ENCODE measurements at places on chromosomes 16 and 17.

DNA sequence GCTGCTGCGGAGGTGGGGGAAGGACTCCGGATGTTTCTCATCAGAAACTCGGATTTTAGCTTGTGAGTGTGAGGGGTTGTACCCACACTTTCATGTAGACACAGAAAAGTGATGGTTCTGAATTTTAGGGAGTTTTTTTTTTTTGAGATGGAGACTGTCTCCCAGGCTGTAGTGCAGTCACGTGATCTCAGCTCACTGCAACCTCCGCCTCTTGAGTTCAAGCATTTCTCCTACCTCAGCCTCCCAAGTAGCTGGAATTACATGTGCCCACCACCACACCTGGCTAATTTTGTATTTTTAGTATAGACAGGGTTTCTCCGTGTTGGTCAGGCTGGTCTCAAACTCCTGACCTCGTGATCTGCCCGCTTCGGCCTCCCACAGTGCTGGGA is 22.4 kb upstream of the GNG13 start:
- DNase-seq: no peak

GRCh38 chr17:5819921-5820685 is 235.8 kb upstream of the NLRP1 start:
- DNase-seq: no peak

DNA sequence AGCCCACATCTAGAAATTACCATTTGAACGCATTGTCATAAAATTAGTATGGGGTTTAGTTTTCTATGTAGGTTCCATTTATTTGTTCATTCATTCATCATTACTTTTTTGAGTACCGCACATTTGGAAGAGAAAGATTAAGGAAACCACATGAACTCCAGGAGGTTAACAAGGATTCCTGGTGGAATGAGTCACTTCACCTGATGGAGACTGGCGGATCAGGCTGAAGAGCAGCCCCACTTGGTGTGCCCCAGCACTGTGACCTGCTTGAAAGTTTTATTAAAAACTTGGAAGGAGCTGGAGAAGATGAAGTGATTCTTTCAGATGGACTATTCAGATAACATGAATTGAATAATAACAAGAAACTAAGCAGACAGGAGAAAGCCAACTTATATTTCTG is 293.6 kb upstream of the CDH11 start:
- DNase-seq: no peak

DNA sequence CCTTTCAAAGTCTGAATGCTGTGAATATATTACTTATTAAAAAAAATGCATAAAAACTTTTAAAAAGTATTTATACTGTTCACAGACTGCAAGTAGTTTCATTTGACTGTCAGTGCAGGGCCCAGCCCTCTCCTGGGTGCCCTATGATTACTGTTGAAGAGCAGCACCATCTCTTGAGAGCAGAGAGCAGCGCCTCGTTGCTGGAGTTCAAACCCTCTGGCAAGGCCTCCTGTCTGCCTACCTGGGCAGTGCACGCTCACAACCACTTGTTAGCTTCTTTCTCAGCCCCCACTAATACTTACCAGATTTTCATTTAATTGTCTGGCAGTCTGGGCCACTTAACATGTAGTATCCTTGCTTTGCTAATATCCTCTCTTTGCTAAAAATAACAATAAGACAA is 233.4 kb downstream of the PHKB start:
- no peak for DNase-seq

DNA sequence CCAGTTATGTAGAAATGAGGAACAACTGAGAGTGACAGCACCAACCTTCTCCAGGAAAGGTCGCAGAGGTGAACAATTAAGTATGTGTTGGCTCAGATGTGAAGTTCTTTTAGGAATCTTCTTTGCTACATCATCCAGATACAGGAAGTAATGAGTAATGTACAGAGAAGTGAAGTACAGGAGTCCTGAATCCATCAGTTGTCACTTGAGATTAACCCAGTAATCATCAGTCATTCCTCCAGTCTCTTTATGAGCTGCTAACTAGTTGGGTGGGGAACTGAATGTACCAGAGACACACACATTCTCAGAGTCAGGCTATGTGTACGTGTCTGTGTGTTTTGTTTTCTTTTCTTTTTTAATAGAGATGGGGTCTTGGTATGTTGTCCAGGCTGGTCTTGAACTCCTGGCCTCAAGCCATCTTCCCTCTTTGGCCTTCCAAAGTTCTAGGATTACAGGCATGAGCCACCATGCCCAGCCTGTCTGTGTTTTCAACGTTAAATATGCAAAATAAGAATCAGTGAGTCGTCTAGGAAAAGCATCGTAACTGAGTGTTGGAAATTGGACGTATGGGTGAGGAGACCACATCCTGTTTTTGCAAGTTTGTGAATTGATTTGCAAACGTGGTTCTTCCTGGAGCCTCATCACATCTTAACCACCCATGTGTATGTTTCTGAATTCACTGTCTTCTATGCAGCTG is 19.9 kb downstream of the ZNF200 start:
- no peak for DNase-seq

- no peak for DNase-seq
Measured at GRCh38 chr17:58250344-58251011, 12.1 kb downstream of the LPO start.

DNA sequence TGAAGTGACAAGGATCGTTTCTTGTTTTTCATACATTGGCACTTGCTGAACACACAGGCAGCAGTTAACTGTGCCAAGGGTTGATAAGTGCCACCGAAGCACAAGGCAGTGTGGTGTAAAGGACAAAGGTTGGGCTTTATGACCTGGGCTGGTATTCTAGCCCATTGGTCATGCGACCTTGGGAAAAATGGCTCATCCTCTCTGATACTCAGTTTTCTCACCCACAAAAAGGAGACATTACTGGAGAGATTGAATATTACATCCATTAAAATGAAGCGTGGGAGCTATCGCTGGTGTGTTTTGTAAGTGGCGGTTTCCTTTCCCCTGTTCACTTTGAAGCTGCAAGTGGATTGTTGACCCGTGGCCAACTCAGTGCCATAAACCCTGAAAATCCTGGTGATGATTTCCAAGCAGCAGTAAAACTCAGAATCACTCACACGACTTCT is 216.9 kb downstream of the HAPSTR1 start:
- DNase-seq: no peak

GRCh38 chr17:31854672-31855071 is 4.4 kb downstream of the COPRS start:
- no peak for DNase-seq

- no peak for DNase-seq
Measured at GRCh38 chr17:6402258-6402657, 32.7 kb downstream of the AIPL1 start.

GRCh38 chr17:37604556-37604955 is 4.7 kb downstream of the SYNRG start:
- no peak for DNase-seq

- no peak for DNase-seq
Measured at GRCh38 chr17:7955414-7956227, 23.6 kb downstream of the CNTROB start.

GRCh38 chr17:75051941-75052340 is 4.9 kb downstream of the KCTD2 start:
- no peak for DNase-seq

DNA sequence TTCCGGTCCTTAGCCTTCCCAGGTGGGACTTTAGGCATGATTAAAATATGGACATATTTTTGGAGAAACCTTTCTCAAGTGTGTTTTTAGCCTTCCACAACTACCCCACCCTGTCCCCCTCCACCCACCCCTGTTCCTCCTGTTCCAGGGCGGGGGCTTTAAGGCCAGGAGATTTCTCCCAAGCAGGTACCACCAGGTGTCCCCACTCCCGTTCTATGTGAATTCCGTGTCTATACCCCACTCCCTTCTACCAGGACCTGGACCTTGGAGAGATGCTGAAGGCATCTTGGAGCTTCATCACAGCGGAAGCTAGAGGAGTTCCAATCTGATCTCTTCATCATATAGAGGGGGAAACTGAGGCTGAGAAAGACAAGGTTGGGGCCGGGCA is 9.7 kb downstream of the CA4 start:
- no peak for DNase-seq

GRCh38 chr16:77295896-77296295 is 96.7 kb downstream of the SYCE1L start:
- no peak for DNase-seq

GRCh38 chr17:33990943-33991706 is 264.0 kb upstream of the CCL2 start:
- no peak for DNase-seq

DNA sequence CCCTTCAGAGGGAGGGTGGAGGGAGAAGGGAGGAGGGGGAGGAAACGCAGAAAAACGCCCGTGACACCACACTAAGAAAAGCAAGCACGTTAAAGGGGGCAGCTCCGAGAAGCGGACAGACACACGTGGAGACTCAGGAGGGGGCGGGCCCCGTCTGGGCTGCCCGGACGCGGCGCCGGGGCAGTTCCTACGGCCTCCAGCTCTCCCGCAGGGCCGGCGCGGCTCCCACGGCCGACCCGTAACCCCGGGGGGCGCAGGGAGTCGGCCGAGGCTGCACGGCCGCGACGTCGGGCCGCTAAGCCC is 362 bp downstream of the KLHDC4 start:
- no peak for DNase-seq

GRCh38 chr16:74563828-74564263 is 43.1 kb downstream of the GLG1 start:
- no peak for DNase-seq

DNA sequence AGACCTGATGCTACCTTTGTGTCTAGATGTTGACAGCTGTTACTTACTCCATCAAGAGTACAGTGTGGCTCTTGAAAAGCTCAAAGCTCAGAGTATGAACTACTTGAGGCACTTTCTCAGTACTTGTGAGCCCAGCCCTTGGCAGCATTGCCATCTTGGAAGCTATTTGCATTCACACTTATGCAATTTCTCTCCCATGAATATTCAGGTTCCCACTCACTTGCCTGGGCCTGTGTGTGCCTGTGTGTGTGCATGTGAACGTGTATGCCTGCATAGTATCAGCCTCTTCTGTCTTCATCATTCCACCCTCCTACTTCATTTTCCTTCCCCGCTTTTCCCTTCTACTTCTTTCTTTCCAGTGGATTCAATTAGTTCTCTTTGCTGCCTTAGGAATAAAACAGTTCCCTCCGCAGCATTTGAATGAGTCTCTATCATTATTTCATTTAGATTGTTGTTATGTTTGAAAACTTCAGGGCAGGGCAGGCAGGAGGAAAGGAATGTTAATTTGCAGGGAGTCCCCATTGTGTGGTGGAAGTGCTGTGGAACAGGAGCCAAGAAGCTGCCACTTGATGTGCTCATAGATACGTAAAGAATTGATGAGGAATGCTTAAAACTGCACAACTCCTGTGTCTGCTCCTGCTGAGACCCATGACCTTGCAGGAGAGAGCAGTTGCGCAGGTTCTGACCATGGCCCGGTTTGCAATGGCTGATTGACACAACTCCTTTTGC is 58.9 kb downstream of the HS3ST4 start:
- no peak for DNase-seq

- no peak for DNase-seq
Measured at GRCh38 chr16:4217204-4218131, 24.4 kb downstream of the SRL start.

DNA sequence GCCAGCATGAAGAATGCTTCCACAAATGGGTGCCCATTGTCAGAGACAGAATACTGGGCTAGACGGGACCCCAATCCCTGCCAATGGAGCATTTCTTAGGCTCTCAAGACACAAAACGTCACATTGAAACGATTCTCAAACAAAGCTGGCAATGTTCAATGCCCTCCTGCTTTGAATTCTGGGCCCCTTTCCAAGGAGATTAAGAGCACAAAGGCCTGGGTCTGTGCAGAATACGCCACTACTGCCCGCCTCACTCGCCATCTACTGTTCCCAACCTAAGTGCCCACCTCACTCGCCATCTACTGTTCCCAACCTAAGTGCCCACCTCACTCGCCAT is 9.7 kb downstream of the CFAP20 start:
- DNase-seq: no peak

GRCh38 chr16:4351880-4352279 is 759 bp upstream of the PAM16 start:
- DNase-seq: no peak

DNA sequence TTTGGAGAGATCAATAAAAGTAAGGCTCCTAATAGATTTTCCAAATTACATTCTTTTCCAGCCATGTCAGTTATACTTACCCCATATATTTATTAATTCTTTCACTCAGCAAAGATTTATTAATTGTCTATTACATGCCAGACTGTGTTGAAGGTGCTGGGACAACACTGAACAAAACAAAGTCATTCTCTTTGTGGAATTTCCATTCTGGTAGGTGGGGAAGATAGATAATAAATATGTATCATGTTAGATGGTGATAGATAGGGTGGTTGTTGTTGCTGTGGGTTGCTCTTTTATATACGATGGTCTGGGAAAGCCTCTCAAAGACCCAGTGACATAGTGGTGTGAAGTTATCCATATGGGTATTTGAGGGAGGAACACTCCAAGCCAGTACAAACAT is 39.1 kb downstream of the BCAS3 start:
- DNase-seq: no peak

DNA sequence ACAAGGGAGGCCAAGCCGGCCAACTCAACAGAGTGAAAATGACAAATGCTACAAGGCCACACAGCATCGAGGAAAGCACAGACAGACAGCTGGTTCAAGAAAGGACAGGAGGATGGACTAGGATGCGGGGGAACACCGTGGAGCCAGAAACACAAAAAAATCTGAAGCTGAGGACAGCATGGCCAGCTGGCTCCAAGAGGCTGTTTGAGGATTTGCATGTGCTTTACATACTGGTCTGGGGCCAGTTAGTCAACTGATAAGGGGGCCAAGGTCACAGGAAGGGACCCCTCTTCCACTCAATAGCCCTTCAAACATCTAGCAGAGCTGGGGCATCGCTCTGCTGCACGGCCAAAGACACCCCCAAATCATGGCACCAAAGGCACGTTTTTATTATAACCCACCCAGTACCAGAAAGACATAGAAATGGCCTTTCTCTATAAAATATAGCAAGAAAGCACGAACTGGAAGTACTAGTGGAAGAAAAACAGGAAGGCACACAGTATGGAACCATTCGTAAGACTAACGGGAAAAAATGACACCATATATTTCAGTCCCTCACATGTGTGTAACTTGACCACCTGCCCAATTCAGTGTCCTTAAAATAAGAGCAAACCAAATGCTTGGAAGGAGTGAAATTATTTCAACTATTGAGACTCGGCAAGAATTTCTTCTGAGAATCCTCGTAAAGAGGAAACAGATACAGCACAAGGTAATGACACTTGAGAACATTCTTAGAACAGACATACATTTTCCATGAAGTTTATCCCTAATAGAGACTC is 7.8 kb upstream of the SRL start:
- no peak for DNase-seq
